Naive B cell (primary cell): ENCODE measurements at places on chromosomes 5 and 9. TPM values are rescaled to one million over a fixed set of nuclear protein-coding genes. Genes with fewer than 3 reads are reported as not detected.

IL17B gene
- polyA plus RNA-seq: not detected

PCDHB3 gene
- polyA plus RNA-seq: not detected

CNOT8 gene
- polyA plus RNA-seq: 155 TPM

MEGF10 gene
- not detected for polyA plus RNA-seq

FUT7 gene
- polyA plus RNA-seq: 3.2 TPM

PCDHA3 gene
- not detected for polyA plus RNA-seq

WDR38 gene
- polyA plus RNA-seq: not detected

SLC28A3 gene
- 0.05 TPM for polyA plus RNA-seq

STK32A gene
- not detected for polyA plus RNA-seq

SMIM23 gene
- not detected for polyA plus RNA-seq

DIRAS2 gene
- polyA plus RNA-seq: not detected

GABRG2 gene
- polyA plus RNA-seq: not detected

ECM2 gene
- polyA plus RNA-seq: not detected

EIF4E1B gene
- polyA plus RNA-seq: not detected

ARHGEF28 gene
- polyA plus RNA-seq: not detected

KIF24 gene
- not detected for polyA plus RNA-seq

DND1 gene
- polyA plus RNA-seq: not detected

SLC46A2 gene
- 0.14 TPM for polyA plus RNA-seq

DMRT3 gene
- not detected for polyA plus RNA-seq

C9orf153 gene
- polyA plus RNA-seq: not detected

FBXO10 gene
- polyA plus RNA-seq: 2.7 TPM

PRDM9 gene
- polyA plus RNA-seq: not detected

SHISAL2B gene
- polyA plus RNA-seq: not detected

TRIM7 gene
- 0.27 TPM for polyA plus RNA-seq

SLC36A2 gene
- not detected for polyA plus RNA-seq

PCDHB13 gene
- polyA plus RNA-seq: not detected

PHAX gene
- polyA plus RNA-seq: 84.8 TPM

ANKRD34B gene
- polyA plus RNA-seq: not detected

IFNA13 gene
- polyA plus RNA-seq: not detected

DMRT2 gene
- polyA plus RNA-seq: not detected

ST6GALNAC4 gene
- 25.8 TPM for polyA plus RNA-seq

NFIB gene
- not detected for polyA plus RNA-seq

STOML2 gene
- polyA plus RNA-seq: 89.9 TPM

TMEM174 gene
- polyA plus RNA-seq: not detected

CDH12 gene
- not detected for polyA plus RNA-seq

SPAAR gene
- not detected for polyA plus RNA-seq

ELAVL2 gene
- polyA plus RNA-seq: not detected

GDA gene
- polyA plus RNA-seq: 0.49 TPM

C1QTNF3 gene
- polyA plus RNA-seq: not detected

MYMK gene
- not detected for polyA plus RNA-seq

NRG2 gene
- not detected for polyA plus RNA-seq

UBE2B gene
- polyA plus RNA-seq: 66.0 TPM

ARL10 gene
- polyA plus RNA-seq: 3.7 TPM

IFNA10 gene
- not detected for polyA plus RNA-seq

PCDHA4 gene
- polyA plus RNA-seq: not detected

CCL21 gene
- polyA plus RNA-seq: not detected

SPARC gene
- polyA plus RNA-seq: 28.9 TPM
